ENCODE measurements at places on chromosomes 11 and 22.

DNA sequence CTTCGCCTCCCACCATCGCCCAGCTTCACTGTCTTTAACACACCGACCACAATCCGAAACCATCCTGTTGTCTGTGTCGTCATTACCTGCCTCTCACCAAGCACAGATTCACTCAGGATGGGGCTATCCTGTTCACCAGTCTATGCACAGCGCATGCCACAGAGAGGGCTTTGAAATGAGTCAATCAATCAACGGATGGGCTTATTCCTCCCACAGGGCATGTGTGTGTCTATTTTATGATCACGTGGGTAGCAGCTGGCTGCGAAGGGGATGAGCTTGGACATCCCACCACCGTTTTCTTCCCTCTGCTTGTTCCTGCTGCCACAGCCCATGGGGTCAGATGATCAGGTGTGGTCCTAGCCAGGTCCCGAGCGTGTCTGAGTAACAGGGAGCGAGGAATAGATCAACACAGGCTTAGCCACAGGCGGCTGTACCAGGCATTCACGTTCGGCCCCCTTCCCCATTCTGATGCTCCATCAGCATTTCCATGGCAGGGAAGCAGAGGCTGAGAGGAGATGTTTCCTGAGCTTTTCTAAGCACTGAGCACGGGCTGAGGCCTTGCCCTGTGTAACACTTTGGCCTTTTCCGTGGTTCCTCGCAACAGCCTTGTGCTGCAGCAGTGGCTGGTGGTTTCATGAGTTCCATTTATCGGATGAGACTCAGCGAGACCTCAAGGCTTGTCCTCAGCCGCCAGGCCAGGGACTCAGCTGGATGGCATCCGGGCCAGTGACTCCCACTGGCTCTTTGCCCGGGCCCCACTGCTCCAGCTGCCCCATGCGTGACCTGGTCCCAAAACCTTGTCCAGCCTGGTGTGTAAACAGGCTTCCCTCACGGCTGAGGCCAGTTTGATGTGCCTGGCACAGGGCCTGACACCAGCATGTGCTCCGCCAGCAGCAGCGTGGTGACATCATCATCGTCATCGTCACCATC is 48.1 kb upstream of the FGF3 start:
- no peak for DNase-seq

GRCh38 chr11:102603091-102603490 is 22.0 kb downstream of the MMP20 start:
- DNase-seq = no peak

DNA sequence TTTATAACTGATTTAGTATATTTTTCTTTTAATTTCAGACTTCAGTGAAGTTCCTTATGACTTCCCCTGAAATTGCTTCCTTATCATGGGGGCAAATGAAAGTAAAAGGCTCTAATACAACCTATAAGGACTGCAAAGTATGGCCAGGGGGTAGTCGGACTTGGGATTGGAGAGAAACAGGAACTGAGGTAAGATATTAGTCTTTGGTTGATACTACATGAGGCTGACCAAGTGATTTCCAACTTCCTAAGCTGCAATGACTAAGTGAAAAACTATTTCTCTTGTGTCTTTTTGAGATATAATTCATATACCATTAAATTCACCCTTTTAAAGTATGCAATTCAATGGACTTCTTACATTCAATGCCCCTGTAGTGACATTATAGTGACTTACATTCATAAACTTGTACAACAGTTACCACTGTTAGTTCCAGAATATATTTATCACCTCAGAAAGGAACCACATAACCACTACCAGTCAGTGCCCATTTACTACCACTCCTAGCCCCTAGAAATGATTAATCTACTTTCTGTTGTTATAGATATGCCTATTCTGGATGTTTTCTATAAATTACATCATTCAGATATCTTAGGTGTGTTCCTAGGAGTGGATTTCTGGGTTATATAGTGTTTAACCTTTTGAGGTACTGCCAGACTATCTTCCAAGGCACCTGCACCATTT is 21.6 kb downstream of the AAMDC start:
- no peak for DNase-seq

- no peak for DNase-seq
Observed at GRCh38 chr11:11407065-11407762, 54.2 kb upstream of the CSNK2A3 start.

DNA sequence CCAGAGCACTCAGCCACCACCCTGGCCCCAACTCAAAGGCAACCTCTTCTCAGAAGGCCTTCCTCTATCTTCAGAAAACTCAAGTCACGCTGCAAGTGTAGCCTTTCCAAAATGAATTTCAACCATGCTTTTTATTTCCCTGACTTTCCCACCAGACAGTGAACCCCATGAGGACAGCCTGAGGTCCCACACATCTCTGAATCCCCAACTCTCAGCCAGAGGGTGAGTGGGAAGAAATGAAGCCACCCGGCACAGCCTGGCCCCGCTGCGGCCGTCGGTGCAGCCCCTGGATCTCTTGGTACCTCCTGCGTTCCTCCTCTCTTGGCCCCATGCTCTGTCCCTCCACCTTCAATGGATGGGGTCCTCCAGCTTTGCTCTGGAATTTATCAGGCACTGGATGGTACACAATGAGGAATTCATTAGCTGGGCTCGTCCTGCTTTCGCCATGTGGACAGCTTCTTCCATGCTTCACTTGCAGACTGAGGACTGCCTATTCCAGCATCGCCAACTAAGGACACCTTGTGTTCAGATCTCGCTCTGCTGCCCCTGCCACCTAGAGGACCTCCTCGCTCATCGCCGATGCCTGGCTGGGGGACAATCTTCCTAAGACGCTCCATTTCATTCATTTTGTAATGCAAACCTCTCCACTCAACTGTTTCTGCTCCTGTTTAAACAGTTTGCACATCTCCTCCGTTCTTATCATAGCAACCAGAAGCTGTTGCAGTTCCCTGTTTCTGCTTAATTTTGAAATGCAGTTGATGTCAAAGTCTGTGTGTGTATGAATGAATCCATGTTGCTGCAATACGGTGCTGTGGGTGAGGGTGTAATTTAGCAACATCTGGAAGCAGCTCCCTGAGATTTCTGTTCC is 672.1 kb downstream of the TBC1D22A start:
- no peak for DNase-seq

GRCh38 chr11:8601376-8602133 is 7.5 kb upstream of the STK33 start:
- no peak for DNase-seq

GRCh38 chr11:66136752-66137123 is 66.7 kb downstream of the PACS1 start:
- DNase-seq = no peak

DNA sequence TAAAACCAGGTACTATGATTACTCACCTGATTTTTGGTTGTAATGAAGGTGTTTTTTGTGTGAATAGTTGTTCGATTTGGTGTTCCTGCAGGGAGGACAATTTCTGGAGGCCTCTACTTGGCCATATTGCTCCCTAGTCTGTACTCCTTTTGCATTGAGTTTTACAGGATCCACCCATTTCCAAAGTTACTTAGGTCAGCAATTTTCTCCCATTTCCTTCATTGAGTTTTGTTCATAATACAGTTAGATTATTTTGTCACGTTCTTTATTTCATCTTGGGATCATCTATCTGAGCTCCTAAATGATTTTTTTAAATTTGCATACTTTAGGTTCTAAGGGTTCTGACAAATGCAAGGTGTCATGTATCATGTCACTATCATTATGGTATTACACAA is 20.1 kb upstream of the AQP11 start:
- DNase-seq = no peak

DNA sequence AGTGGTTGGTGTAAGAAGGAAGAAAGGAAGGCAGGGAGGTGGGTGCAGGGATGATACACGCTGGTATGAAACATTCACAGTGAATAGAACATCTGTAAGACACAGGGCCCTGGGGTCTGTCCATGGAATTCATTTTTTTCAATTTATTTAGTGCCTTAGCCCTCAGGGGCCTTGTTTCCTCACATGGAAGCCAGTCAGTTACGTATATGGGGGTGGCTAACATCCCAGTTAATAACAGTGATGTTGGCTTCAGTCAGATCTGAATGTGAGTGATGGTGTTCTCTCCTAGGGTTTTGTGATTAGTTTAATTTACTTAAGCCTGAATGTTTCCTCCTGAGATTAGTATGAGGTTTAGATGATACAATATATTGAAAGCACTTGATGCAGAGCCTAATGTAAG is 577.1 kb downstream of the NTM start:
- no peak for DNase-seq

GRCh38 chr11:18780896-18781295 is 10.7 kb downstream of the PTPN5 start:
- DNase-seq = no peak

GRCh38 chr11:119739975-119740374 is 11.0 kb upstream of the NECTIN1 start:
- DNase-seq = no peak

DNA sequence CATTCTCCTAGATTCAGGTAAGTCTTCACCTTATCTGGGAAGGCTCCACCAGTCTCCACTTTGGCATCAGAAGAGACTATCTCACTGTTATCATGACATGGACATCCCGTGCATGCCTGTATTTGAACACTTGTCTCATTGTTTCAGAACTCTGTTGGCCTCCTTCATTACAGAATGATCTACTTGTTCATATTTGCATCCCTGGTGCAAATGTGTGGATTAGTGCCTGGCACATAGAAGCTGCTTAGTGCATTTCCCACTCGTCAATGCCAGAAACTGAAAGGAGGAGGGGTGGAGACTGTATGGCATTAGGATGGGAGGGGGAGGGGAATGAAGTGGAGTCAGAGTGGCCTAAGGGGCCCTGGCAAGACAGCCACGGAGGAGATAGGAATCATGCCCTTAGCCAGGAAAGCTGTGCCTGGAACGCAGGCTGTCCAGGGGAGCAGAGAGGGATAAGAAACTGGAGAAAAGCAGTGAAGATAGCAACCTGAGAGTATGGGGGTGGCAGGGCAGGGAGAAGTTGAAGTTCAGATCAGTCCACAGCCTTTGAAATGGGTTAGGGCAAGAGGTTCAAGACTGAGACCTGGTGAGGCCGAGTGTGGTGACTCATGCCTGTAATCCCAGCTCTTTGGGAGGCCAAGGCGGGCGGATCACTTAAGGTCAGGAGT is 53.8 kb upstream of the CAPRIN1 start:
- no peak for DNase-seq

- no peak for DNase-seq
Observed at GRCh38 chr11:76496174-76496573, 51.4 kb downstream of the EMSY start.

GRCh38 chr11:46294365-46295309 is 17.2 kb downstream of the CREB3L1 start:
- DNase-seq = no peak

GRCh38 chr11:86606270-86606835 is 66.1 kb downstream of the ME3 start:
- no peak for DNase-seq

DNA sequence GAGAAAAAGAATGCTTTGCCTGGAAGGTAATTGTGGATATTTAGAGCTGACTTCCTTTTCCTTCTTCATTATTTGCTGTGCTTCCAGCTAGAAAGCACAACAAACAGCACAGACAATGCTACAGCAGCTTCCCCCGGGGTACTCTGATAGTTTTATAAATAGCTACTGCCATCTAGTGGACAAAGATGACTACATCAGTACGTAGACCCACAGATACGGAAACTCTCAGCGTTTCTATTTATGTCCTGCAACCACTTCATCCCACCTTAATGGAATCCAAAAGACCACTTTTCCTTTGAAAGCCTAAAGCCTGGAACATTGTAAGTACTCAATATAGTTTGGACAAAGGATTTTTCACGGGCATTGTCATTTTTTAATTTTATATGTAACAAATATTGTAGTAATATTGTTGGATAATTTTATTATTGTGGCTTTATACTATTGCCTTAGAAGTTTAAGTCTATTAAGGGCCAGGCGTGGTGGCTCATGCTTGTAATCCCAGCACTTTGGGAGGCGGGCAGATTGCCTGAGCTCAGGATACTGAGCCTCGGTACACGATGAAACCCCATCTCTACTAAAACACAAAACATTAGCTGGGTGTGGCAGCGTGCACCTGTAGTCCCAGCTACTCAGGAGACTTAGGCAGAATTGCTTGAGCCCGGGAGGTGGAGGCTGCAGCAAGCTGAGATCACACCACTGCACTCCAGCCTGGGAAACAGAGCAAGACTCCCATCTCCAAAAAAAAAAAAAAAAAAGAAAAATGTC is 7.5 kb downstream of the HSPA8 start:
- no peak for DNase-seq

DNA sequence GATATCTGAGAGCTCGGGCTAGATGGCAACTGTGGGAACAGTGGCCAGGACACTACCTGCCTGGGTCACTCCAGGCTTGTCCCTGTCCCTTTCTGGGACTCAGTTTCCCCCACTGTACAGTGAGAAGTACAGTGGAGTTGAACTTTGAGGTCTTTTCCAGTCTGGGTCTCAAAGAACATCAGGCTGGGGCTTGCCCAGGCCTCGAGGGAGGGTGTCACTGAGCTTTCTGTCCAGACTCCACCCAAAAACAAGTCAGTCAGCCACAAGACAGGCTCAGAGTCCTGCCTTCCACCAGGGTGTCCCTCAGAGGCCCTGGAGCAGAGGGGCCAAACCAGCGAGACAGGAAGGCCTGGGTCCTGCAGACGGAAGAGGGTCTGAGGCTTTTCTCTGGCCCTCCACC is 2.0 kb upstream of the PLA2G3 start:
- no peak for DNase-seq

DNA sequence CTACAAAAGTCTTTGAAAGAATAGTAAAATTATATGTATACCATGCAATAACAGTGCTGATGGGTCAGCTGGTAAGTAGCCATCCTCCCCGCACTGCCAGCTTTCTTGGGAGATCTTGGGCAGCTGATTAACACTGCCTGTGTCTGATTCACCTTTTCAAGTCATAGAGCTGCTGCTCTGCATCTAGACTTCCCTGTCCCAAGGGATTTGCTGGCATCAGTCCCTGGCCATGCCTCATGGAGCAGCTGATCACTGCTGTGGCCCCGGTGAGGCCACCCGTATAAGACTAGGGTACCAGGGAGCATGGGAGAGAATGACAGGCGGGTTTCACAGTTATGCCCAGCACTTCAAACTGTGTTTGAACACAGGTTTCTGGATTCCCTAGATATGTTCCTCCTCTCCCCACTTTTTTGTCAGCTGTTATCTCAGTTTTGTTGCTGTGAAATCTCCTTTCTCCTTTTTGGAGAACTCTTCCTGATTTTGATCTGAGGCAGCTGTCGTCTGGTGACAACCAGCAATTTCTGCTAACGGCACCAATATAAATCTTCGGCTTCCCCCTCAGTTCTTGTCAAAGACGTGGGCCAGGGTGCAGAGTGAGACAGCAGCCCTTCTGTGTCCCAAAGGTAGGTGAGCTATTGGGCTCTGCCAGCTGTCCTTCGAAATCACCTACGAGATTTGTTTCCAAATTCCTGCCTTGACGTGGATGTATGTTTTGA is 438.9 kb downstream of the NTM start:
- DNase-seq = no peak

DNA sequence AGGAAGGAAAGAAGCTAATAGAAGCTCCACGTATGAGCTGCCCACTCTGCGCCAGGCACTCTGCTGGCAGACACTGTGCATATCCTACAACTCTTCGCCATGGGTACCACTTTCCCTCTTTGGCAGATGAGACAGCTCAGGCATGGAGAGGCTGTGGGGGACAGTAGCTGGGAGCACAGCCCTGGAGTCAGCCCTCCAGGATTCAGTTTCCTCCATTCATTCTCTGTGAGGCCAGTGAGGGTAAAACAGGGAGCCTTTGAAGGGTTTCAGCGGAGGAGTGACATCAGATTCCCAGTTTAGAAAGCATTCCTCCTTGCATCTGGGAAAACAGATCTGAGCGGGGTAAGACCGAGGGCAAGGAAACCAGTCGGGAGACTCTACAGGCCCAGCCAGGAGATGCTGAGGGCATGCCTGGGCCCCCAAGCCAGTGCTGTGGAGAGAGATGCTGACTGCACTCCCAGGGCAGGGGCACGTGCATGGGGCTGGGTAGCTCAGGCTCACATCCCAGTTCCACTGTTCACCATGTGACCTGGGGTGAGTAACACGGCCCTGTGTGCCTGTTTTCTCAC is 58.3 kb upstream of the EMID1 start:
- DNase-seq = no peak
